ENCODE measurements at places on chromosomes 6 and 20.

- no peak for DNase-seq
Observed at GRCh38 chr20:25022680-25023079, 30.1 kb upstream of the APMAP start.

DNA sequence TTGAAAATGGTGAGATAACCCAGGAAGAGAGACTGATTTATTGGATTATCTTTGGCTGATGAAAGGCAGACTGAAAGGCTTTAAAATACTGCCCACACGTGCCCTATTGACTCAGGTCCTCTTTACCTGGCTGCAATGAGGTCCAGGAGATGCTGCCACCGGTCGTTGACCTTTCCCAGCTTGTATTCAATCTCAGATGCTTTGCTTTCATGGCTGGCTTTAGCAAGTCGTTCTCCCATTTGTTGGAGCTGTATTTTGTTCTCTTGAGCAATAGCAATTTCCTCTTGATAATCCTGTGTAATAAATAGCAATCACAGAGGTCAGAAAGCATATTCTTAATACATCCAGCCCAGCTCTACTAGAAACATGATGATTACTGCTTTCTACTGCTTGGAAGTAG lies 368.8 kb downstream of the ESR1 start:
- no peak for DNase-seq

DNA sequence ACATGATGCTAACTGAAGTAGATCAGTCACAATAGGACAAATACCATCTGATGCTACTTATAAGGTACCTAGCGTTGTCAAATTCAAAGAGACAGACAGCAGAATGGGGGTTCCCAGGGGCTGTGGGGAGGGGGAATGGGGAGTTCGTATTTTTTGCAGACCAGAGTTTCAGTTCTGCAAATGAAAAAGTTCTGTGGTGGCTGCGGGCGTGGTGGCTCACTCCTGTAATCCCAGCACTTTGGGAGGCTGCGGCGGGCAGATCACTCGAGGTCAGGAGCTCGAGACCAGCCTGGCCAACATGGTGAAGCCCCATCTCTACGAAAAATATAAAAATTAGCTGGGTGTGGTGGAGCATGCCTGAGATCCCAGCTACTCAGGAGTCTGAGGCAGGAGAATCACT lies 68.1 kb downstream of the SLC22A23 start:
- DNase-seq: no peak

GRCh38 chr20:16982091-16982726 lies 234.1 kb downstream of the OTOR start:
- DNase-seq: no peak

- peak; percentile 95 for DNase-seq
Observed at GRCh38 chr6:83815631-83816272, 37.4 kb upstream of the RIPPLY2 start.

DNA sequence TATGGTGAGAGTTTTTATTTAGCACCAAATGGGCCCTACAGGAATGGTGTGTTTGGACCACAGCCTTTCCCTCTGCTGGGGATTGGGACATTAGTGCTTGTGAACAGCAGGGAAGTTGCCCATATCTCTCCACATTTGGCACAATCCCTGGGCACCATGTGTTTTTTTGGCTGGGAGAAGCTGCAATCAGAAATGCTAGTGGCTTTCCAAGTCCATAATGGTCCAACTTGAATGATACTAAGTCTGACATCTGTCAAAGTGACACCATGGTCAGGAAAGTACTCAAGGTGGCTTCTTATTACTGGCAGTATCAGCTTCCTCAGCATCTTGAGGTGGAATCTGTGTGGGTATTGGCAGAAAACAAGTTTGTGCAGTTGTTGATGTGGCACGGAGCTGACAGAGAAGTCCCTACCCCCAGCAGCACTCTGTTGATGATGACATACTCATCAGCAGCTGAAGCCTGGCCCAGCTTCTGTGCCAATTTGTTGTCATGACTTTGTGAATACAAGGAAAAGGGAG lies 53.0 kb downstream of the SASH1 start:
- peak; percentile 61 for DNase-seq

DNA sequence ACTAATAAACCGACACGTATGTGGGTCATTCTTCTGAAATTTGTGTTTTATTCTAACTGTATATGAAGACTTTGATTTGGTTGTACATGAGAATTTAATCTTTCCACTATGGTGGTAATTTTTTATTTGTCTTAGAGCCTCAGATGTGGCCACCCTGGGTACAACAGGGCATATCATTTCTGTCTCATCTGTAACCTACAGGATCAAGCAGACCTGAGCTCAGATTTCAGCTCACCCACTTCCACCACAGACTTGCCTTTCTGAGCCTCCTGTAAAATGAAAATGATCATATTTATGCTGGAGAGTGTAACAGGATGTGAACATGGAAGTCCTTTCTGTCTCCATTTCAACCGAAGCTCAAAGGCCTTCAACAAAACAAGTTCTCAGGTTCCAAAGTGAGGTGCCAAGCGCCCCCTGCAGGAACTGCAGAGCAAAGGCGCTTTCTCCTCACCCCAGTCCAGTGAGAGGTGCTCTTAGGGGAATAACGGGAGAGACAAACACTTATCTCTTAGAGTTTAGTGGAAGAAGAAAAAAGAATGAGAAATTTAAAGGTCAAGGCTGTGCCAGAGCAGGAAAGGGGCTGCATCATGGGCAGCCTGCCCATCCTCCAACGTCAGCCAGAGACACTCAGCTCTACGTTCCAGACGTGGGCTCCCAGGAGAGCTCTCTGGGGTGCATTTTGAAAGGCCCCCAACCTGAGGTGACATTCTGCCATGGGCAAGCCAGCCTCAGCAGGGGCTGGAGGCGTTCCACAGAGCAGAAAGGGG lies 23.0 kb upstream of the CD24 start:
- peak; percentile 61 for DNase-seq

- peak; percentile 28 for DNase-seq
Observed at GRCh38 chr20:17533396-17533795, 2.2 kb upstream of the BFSP1 start.
